ENCODE measurements at places on chromosomes 13 and 19.

GRCh38 chr19:58409010-58409790, 751 bp downstream of the ZNF584 start:
- DNase-seq: no peak

GRCh38 chr19:48443256-48443655, 2.5 kb upstream of the GRWD1 start:
- DNase-seq: no peak

DNA sequence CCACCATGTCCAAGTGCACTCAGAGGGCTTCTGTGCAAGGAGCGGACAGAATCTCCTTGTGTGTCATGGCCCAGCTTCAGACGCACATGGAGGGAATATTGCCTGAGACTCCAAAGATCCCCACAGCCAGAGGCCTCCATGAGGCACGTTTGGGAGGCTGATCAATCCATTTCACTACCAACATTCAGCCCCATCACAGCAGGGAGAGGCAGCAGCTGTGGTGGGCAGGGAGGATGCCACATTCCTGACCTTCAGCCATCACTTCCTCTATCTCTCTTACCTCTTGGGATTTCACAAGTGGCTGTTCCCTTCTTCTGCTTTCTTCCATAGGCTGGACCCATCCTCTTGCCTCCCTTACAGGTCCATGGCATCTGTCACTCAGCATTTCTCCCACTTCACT, 82.4 kb upstream of the MBNL2 start:
- no peak for DNase-seq

GRCh38 chr19:2549701-2550191, 73.8 kb downstream of the GADD45B start:
- DNase-seq: no peak

DNA sequence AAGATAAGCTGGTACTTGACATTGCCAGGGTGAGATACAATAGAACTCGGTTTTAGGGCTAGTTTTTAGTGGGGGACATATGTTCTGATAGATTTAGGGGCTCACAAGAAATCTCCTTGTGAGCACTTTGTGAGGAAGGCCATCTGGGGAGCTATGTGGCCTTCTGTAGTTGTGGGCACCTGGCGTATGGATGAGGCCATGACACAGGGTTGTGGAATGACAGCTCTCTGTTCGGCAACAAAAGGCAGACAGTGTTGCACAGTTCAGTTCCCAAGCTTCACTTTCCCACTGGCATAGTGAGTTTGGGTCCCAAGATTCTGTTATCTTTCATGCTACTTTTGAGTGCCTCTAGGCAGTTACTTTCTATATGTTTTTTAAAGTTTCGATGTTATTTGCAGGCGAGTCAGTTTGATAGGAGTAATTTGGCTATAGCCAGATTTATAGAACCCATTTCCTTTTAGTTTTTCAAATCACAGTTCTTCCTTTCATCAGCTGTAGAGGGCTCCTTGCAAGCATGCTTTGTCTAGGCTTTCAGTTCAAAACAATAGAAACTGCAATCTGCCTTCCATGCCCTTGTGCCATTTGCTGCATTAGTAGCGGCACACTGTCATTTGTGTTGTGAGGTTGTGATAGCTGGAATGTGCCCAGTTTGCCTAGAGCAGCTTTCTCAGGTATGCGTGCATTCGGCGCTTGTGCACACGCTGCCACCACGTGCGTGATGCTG, 70.6 kb upstream of the TEX29 start:
- no peak for DNase-seq

DNA sequence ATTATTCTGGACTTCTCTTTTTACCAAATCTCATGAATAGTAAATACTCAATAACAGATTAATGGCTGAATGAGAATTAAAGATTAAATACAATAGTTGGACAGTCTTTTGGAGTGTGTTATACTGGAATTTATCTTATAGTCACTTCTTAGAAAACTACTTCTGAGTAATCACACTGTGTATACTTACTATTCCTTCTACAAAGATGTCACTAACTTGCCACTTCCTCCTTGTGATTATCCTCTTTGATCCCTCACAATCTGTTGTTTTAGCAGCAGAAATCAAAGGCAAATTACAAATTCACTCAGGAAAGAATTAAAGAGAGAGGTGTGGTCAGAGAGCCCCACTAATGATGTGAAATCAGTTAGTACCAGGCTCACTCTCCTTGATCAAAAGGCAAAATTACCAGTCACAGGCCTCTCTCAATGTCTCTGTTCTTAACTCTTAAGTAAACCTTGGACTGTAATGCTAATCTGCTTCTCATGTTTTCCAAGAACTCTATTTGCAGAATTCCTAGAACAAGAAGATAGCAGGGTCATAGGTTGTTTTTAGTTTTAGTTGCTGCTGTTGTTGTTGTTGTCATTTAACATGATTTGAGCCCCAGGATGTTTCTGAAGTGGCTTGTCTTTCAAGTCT, 37.3 kb upstream of the FNDC3A start:
- no peak for DNase-seq

- no peak for DNase-seq
Observed at GRCh38 chr19:19651076-19651475, 7.6 kb upstream of the GMIP start.

GRCh38 chr13:23450340-23451046, 17.0 kb upstream of the SACS start:
- no peak for DNase-seq

DNA sequence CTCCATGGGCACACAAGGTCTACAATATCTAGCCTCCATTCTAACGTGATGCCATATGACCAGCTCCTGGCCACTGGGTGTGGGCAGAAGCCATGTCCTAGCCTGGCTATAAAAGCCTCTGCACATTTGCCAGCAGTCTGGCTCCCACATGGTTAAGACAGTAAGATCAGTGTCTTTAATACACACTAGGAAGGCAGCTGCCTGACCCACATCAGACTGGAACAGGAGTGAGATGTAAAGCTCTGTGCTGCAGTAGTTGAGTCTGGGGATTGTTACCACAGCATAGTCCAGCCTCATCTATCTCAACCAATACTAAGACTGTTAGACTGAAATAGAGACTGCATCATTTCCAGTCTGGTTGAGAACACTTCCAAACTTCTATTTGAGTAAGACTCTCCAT, 533.1 kb downstream of the IRS2 start:
- DNase-seq: no peak
